ENCODE measurements at places on chromosomes 12 and 14.
A peak's percentile ranks its signal among the peaks of the same experiment; 100 is the strongest.

DNA sequence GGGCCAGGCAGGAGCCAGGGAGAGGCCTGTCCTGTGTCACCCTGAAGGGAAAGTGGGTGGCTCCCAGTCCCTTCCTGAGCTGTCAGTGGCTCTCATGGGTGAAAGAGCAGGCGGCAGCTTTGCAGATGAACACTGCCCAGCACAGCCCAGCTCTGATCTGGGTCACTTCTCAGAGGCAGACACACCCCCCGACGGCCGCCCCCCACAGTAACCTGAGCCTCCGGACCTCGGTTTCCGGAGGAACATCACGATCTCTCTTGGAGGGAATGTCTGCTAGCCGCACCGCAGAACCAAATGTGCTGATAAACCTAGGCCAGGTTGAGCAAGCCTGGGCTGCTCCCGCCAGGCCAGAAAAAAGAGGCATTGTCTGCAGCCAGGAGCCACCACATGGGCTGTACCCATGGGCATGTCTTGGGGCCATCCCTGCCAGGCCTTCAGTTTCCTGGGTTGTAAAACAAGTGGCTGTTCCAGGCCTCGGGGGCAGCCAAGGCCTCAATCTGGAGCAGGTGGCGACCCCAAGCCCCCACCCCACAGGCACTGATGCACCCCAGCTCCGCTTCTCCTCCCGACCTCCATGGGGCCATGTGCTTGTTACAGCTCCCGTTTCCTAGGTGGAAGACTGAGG is 57.6 kb downstream of the NCOR2 start:
- no peak for DNase-seq

DNA sequence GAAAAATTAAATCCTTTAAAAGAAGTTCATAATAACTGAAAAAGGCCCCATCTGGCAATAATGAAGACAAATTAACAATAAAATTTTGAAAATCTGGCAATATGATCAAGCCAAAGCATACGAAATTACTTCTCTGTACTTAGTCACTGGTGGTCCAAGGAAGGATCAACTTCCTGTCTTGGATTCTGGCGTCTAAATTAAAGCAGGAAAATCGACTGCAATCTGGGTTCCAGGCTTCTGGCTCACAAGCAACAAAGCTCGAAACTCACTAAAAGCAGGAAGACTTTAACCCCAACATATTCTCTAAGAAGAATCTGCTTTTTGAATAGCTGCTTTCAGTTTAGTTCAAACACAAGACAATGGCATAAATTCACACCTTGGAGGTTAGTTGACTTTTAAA is 49.7 kb downstream of the LRIG3 start:
- DNase-seq = no peak

GRCh38 chr14:97299661-97300060 is 502.5 kb downstream of the VRK1 start:
- DNase-seq = peak; percentile 12

DNA sequence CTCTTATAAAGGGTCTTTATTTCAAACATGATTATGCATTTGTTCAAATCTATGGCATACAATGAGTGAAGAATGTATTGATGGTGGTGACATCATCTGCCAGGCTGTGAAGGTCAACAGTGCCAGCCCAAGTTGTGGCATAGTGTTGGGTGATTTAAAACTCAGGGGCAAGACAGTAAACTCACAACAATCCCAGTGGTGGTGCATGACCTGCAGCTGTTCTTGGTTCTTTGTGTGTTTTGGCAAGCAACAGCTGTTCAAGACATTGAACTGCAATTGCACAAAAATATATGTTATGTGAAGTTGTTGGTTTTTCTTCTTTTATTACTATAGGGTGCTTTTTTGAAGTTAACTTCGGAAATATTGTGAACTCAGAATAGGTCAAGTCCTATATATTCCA is 851.6 kb downstream of the NRXN3 start:
- no peak for DNase-seq

- no peak for DNase-seq
Measured at GRCh38 chr14:85528080-85528896, 1.7 kb upstream of the FLRT2 start.

DNA sequence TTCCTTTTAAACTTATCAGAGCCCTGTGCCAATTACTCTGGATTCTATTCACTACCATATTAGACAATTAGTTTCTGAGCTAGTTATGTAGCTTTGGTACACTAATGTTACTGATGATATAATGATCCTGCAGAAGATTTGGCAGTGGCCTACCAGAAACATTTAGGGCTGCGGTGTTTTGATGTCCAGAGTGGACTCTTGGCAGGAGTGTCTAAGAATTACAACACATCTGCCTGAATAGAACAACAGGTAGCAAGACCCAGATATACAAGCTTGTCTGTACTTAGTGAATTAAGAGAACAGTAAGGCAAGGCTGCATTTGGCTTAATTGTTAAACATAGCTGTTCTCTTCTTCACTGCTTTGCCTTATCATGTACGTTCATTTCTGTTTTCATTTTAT is 691.6 kb upstream of the FBXO33 start:
- DNase-seq = no peak

DNA sequence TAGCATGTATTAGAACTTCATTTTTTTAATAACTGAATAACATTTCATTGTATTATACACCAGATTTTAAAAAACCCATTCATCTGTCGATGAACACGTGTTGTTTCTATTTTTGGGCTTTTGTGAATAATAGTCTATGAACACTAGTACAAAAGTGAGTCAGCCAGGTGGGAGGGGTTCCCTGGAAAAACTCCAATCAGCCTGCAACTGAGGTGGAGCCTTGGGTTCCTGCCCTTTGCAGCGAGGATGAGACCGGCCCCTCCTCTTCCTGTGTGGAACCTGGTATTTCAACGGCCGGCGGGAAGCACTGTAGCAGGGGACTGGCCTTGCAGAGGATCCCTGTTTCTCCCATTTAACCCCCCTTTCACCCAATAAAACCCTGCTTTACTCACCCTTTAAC is 56.1 kb downstream of the LMNTD1 start:
- no peak for DNase-seq

Measured in activated naive CD4-positive, alpha-beta T cell treated with anti-CD3 and anti-CD28 coated beads, Interleukin-2, amount 50 U/mL, for 72 hours (primary cell).